NCI-H524 (cell line): ENCODE measurements at places on chromosomes 2 and 18.

DNA sequence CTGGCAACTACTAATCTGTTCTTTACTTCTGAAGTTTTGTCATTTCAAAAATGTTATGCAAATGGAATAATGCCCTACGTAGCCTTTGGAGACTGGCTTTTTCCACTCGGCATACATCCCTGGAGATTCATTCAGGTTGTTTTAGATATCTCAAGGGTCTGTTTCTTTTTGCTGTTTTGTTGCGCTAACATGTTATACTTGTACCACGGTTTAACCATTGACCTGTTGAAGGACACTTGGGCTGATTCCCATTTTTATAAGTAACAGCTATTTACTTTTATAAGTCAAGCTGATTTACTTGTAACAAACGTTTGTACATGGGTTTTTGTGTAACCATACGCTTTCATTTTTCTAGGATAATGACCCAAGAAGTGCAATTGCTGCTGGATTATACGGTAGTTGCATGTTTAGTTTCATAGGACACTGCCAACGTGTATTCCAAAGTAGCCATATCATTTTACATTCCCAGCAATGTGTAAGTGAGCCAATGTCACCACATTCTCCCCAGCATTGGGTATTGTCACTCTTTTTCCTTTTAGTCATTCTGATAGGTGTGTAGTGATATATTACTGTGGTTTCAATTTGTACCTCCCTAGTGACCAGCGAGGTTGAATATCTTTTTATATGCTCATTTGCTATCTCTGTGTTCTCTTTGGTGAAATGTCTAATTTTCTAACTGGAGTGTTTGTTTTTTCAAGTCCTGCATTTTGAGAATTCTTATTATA lies 36.5 kb upstream of the STAT4 start:
- no peak for DNase-seq

DNA sequence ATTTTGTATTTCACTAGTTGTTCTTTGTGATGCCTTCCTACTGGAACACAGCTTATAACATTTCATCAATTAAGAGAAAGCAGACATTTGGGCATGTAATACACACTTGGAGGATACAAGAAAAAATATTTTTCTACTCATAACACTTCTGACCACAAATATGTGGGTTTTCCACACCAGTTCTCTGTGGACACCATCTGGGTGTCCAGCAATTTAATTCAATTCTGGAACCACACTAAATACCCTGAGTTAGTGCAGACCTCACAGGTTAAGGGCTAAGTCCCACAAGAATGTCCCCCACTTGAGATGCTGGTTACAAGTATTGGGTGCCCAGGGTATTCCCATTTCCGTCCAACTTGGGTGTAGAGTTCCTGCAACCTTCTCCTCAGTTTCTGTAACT lies 91.1 kb upstream of the SKOR2 start:
- DNase-seq, result no peak

DNA sequence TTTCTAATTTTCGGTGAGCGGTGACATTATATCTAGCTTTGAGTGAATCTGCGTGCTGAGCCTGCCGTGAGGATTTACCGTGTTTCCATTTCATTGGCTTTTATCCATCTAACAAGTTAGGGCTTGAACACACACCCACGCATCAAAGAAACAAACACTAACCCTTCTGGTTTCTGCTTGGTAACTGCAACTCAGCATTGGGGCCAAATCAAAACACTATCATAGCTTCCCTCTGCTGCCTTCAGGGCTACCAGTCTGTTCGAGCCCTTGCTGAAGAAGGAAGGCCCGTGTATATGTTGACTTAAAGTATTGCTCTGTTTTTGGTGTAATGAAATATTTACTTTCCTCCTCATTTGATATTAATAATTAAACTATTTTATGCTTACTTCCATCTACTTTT lies 227.2 kb downstream of the PHLPP1 start:
- DNase-seq, result no peak

DNA sequence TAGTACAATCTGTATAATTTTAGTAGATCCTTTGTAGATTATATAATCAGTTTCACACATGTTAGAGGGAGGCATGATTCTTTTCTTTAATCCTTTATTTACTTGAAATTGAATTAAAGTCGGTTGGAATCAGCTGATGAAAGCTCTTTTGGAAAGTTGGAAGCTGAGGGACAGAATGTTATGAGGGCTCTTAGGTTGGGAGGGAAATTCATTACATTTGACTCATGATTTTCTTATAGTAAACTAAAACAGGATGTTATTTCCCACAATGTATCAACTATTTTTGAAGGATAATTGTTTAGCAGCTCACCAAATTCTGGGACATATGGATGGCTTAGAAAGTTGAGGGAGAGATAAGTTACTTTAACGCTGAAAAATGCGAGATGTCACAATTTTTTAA lies 52.7 kb upstream of the TMEFF2 start:
- DNase-seq, result no peak

GRCh38 chr18:61333271-61333745 lies at the start of gene CDH20:
Gene CDH20, plus strand, starts transcription at chr18:61333430.
- DNase-seq, result no peak

- DNase-seq, result no peak
Observed at GRCh38 chr2:20212871-20213503, 11.9 kb downstream of the SDC1 start.

GRCh38 chr2:46679761-46680160 lies 200.4 kb downstream of the TMEM247 start:
- DNase-seq, result no peak

GRCh38 chr18:26642440-26643348 lies 94.3 kb upstream of the KCTD1 start:
- no peak for DNase-seq
